ENCODE measurements at places on chromosomes 4 and X.

GRCh38 chr4:41517747-41518146, 20.2 kb upstream of the LIMCH1 start:
- no peak for DNase-seq

- DNase-seq, result no peak
Observed at GRCh38 chr4:174578366-174578765, 56.1 kb upstream of the HPGD start.

DNA sequence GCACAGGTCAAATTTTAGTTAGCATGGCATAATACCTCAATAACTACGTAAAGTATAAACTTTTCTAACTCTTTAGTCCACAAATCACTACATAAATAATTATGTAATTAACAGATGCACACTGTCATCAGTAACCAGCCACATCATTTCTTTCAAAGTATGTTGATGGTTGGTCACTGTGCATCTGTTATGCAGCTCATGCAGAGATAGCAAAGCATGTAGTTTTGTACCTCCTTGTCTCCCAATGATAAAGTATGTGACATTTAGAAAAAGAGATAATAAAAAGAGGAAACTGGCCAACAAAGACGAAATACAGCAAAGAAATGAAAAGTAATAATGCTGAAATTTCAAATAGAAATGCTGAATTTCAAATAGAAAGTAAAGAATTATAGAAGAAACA, 2.9 kb downstream of the LAMTOR3 start:
- DNase-seq, result no peak

DNA sequence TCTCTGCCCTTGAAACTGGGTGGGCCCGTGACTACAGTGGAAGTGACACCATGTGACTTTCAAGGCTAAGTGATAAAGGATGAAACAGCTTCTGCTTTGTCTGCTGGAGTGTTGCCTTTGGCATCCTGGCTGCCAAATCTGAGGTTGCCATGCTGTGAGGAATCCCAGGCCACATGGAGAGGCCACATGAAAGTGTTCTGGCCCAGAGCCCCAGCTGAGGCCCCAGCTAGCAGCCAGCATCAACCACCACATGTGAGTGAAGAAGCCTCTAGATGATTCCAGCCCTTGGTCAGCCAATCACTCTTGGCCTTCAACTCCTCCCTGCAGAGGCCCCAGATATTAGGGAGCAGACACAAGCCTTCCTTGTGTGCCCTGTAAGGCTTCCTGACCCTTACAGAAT, 94.4 kb upstream of the BCOR start:
- no peak for DNase-seq

DNA sequence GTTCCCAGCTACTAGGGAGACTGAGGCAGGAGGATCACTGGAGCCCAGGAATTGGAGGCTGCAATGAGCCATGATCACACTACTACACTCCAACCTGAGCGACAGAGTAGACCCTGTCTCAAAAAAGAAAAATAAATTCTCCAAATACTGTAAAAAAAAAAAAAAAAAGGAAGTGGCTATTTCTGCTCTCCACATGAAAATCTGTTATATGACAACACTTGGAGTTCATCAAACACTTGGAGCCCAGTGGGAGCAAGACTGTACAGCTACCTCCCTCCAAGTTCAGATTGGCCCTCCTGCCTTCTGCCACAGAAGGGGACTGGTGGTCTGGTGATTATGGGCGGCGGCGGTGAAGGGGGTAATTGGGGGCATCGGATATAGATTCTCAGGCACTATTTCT, 9.0 kb upstream of the CLDN34 start:
- no peak for DNase-seq

GRCh38 chrX:137062915-137063617, 29.3 kb upstream of the GPR101 start:
- DNase-seq, result no peak

- DNase-seq, result no peak
Observed at GRCh38 chr4:95141361-95141760, 383.6 kb downstream of the BMPR1B start.

GRCh38 chr4:181475781-181476507, 767.3 kb upstream of the TENM3 start:
- no peak for DNase-seq

DNA sequence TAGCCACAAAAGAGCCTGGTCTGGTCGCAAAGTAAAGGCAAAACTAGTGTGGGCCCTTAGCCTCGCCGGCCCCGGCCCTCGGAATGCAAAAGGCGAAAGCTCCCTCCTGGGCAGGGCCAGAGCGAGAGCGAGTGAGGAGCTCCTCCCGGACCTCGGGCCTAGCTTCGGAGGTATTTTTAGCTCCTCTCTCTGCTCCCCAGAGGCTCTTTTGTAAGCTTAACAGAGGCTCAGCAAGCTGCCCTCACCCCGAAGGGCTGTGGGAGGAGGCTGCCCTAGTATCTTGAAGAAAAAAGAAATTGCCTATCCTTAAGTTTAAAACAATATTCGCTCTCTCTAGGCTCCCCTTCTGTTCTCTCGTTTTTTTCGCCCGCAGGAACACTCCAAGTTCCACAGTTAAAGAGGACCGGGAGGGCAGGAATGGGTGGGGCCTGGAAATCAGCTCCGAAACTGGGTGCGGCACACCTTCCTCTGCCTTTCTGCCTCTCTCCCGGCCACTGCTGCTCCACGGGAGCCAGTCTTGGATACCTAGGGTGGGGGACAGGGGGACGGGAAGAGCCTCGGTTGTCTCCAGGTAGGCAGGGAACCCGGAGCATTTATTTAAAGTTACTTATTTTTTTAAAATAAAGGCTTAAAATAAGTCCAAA, 12.1 kb downstream of the HAND2 start:
- DNase-seq, result no peak

GRCh38 chr4:95256108-95256835, 292.5 kb downstream of the UNC5C start:
- peak; percentile 43 for DNase-seq

- DNase-seq, result no peak
Observed at GRCh38 chr4:85910985-85911384, 436.0 kb downstream of the ARHGAP24 start.

DNA sequence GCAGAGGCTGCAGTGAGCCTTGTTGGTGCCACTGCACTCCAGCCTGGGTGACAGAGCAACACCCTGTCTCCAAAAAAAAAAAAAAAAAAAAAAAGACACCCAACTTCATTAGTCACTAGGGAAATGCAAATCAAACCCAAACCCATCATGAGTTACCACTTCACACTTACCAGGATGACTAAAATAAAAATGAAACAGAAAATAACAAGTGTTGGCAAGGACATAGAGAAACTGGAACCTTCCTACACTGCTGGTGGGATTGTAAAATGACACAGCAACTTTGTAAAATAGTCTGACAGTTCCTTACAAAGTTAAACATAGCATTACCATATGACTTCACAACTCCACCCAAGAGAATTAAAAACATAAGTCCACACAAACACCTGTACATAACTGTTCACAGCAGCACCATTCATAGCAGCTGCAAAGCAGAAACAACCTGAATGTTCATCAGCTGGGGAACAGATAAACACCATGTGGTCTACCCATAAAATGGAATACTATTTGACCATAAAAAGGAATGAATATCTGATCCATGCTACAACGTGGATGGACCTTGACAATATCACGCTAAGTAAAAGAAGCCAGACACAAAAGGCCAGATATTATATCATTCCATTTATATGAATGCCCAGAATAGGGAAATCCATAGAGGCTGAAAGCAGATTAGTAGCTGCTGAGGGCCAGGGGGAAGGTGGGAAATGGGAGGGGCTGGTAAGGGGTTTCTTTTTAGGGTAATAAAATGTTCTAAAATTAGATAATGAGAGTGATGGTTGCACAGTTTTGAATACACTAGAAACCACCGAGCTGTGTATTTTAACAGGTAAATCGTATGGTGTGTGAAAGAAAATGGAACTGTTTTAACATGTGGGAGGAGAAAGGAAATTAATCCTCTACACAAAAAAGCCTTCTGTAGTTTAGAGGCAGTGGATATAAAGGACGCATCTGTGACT, 18.3 kb downstream of the CD99L2 start:
- DNase-seq, result peak; percentile 10

DNA sequence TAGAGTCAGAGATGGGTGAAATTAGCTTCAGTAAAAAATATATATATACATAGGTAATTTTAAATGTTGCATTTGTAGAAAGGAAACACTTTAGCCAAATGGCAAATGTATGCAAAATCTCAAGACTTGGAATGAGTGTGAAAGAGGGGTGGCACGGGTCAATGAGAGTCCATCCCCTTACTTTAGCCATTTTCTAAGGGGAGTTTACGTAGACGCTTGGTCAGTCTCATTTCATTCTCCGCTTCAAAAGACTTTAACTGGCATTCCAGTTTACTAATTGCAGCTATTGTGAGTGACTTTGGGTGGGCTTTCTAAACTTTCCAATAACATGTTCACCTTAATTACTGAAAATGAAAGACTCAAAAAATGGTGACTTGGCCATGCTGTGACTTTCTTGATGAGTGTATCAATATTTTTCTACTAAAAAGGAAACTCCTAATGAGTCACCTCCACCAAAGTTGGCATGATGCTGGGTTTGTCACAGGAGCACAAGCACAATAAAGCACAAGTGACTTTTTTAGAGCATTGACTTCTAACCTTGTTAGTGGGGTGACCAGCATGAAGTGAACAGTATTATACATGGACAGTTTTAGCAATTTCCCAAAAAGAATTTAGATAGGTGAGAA, 356.0 kb upstream of the RASGEF1B start:
- DNase-seq, result peak; percentile 6

DNA sequence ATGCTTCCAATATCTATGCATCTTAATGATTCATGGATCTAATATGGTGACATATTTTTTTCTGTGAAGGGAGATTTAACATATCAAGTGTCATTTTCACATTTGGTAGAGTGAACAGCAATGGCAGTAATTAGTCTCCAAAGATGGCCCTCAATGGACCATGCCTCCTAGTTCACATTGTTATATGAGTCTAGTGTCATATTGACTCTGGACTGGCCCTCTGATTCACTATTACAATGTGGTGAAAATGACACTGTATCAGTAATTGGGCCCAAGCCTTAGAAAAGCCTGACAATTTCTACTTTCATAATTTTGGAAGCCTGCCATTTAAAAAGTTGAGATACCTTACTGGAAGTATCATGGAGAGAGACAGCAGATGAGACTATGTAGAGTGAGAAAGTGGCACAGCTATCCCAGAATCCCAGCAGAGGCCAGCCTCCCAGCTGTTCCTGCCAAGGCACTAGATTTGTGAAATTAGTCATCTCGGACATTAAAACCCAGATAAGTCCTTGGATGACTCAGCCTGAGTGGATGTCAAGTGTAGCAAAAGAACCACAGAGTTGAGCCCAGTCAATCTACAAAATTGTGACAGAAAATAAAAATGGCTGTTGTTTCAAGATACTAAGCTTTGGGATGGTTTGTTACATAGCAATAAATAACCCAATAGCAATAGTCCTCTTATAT, 68.4 kb downstream of the ARHGEF38 start:
- no peak for DNase-seq

DNA sequence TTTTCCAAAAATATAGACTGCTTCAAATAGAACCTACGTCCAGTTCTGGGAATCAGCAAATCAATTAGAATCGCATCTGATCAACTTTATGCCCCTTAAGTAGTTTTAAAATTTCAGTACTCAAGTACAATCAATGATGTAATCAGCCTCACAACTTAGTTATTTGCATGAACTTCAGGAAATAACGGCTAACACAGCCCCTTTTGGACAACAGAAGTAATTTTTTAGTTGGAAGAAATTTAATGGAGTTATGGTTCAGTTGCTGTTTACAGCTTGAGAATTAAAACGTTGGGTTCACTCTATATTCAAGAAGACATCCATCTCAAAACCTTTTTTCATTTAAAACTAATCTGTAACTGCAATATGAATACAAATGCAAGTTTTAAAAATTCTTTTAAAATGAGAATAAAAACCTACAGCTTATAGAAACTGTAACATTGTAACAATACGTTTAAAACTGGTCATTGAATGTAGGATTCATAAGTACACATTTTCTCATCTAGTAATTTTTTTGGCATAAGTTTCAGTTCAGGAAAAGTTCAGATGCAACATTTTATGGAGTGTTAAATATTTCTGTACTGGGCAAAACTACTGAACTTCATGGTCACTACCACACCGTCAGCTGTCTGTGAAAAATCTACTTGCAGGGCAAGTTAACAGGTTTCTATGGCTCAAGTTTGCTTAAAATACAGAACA, 956 bp downstream of the TAPT1 start:
- peak; percentile 73 for DNase-seq

DNA sequence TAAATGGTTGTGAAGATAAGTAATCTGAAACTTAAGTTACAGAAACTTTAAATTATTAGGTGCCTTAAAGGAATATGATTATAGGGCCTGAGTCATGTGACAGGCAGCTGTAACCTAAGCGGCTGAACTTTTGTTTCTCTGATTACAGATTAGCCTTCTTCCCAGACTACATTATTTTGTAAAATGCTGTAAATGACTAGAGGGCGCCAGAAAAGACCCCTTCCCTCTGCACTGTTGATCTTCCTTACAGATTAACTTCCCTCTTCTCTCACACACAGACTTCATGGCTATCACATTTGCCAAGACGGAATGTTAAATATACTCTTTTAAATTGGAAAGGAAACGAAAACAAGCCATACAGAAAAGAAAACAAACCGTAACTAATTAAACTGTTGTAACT, 96.6 kb downstream of the EVC2 start:
- DNase-seq, result no peak

GRCh38 chr4:139509727-139510410, 46.1 kb downstream of the SETD7 start:
- DNase-seq, result peak; percentile 13

DNA sequence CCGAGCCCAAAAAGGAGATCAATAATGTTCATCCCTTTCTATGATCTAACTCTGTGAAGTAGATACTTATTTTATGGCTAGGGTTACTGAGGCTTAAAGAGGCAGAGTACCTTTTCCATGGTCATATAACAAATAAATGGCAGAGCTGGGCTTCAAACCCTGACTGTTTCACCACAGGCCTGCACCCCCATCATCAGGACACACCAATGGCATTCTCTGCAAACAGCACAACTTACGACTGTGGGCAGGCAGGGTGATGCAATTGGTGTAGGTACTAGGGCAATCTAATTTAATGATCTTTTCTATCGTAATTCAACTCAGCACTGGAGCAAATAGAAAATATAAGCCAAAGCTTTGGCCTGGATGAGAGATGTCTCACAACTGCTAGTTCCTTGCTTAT, 118.8 kb upstream of the CBR4 start:
- DNase-seq, result no peak

- DNase-seq, result no peak
Observed at GRCh38 chr4:32564626-32565025, 1844.5 kb downstream of the PCDH7 start.

- no peak for DNase-seq
Observed at GRCh38 chrX:40243755-40244515, 146.2 kb upstream of the BCOR start.

GRCh38 chrX:153874366-153875125, 11.4 kb downstream of the L1CAM start:
- DNase-seq, result no peak

DNA sequence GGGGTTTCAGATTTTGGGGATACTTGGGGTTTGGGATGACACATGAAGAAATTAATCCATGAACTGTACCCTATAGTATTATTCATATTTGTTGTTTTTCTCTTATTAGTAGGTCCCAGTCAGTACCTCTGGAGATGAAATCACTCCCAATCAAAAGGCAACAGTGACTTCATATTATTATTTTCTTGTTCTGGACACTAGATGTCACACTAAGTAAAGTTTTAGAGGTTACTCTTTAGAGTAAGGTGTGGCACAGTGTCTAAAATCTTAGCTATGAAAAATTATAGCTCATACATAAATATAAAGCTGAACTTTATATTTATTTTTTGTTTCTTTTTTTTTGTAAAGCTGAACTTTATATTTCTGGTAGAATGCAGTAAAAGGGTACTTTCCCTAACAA, 35.1 kb downstream of the FAM114A1 start:
- peak; percentile 49 for DNase-seq
